Muscle of back (tissue), 13 donors: ENCODE measurements at places on chromosomes 7 and 10.

GRCh38 chr7:49563693-49564378 is 209.6 kb upstream of the VWC2 start:
- no peak for DNase-seq

- DNase-seq: no peak
Measured at GRCh38 chr10:5365928-5366327, 1.2 kb downstream of the UCN3 start.

GRCh38 chr10:92829042-92829785 is 19.1 kb upstream of the EXOC6 start:
- DNase-seq: no peak

GRCh38 chr7:20193242-20193777 is 23.9 kb downstream of the MACC1 start:
- DNase-seq: no peak

- DNase-seq: peak; percentile 17
Measured at GRCh38 chr7:73622909-73623797, 1.2 kb downstream of the MLXIPL start.

GRCh38 chr7:70805360-70805759 is 326.6 kb upstream of the GALNT17 start:
- DNase-seq: no peak
